ENCODE measurements at places on chromosomes 13 and 19.

DNA sequence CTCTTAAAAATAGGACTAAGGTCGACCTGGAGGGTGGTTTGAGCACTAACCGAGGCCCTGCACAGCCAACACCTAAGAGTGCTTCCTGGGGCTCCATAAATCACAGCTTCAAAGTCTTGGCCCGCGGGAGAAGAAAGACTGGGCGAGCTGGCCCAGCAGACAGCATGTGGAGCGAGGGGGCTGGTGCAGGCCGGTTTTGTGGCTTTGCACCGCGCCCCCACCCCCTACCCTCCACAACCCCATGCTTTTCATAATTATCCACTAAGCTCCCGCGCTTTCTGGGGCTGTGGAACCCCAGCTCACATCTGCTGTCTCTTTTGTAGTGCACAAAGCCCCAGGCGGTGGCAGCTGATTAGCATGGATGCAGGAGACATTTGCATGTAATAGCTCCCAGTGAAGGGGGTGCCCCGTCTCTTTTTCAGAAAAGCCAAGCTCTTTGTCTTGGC is 17.1 kb downstream of the CARM1 start:
- DNase-seq: no peak

- peak; percentile 9 for DNase-seq
Observed at GRCh38 chr13:19782049-19782726, 557 bp downstream of the PSPC1 start.

DNA sequence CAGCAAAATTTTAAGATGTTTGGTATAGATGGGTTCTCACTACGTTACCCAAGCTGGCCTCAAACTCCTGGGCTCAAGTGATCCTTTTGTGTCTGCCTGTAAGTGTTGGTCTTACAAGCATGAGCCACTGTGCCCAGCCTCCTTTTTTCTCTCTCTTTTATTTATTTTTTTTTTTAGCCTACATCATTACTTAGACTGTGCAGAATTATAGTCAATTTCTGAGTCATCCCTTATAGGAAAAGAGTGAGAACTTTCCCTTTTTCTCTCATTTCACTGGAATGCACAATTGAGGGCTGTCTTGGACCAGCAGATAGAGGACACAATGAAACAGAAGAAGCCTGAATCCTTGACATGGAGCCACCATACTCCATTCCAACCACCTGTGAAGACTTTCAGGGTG is 13.3 kb downstream of the TSKS start:
- DNase-seq: no peak

GRCh38 chr13:51349016-51349415 is 9.5 kb downstream of the SERPINE3 start:
- no peak for DNase-seq

DNA sequence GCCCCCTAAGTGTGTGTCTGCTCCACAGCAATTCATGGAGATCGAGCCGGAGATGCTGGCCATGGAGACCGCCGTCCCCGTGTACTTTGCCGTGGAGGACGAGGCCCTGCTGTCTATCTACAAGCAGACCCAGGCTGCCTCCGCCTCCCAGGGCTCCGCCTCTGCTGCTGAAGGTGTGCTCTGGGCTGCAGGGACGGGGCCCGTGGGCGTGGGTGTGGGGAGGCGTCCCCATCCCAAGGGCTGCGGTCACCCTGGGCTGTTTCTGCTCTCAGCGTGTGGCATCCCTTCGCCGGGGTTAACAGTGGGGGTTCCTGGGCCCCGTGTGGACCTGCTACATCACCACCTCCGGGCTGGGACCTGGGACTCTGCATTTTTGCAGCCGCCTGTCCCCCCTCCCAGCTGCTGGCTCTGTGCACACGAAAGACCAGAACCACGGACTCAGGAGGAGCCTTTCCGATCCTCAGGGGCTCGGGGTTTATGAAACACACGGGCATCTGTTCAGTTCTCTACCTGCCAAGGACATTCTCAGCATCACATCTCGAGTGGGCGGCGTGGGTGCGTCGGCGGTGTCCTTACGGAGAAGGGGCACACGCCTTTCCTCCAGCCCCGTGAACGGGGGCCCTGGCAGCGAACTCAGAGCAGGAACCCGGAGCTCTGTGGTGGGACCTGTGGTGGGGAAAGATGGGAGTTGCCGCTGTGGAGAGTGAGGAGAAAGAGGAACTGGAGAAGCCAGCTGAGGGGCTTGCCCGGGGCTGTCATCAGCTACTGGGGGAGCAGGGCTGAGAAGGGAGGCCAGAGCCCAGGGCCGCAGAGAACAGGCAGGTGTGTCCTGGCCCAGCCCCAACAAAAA is 7.8 kb downstream of the NCLN start:
- DNase-seq: no peak

DNA sequence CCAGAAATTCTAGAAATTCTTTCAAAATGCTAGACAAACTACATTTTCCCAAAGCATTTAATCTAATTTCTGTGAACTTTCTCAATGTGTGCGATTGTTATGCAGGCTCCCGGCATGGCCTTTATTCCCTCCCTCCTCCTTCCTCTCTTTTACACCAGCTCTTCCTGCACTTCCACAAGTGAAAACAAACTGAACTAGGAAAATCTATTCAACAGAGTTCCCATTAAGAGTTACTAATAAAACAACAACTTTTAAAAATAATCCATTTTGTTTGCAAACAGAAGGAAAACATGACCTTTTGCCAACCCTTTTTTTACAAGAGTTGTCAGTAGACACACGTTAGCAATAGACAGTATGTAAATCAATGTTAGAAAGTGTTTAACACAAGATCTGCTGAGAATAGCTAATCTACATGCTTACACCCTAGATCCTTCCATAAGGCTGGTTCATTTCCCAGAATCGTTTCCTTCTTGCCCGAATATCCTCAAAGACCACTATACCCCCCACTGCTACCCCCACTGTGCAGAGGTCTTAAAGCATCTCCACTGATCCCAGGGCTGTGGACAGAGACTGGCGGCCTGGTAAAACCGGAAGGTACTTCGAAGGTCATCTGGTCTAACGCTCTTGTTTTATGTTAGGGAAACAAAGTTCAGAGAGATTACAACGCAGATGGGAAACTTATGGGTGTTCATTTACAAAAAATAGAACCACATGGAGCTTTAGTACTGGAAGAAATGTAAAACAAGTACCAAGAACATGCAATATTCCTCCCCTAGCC is 98.0 kb downstream of the FOXO1 start:
- DNase-seq: no peak

GRCh38 chr13:31005066-31005465 is 72.6 kb downstream of the TEX26 start:
- DNase-seq: no peak

DNA sequence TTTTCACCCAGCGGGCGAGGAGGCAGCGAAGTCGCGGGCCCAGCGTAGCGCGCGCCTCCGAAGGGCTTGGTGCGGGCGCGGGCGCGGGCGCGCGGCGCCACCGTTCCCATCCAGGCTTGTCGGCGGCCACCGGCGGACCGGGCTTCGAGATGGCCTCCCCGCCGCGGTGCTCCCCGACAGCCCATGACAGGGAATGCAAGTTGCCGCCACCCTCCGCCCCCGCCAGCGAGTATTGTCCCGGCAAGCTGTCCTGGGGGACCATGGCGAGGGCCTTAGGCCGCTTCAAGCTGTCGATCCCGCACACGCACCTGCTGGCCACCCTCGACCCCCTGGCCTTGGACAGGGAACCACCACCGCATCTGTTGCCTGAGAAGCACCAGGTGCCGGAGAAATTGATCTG is at the start of gene WDR88:
Gene WDR88 (plus strand): TSS at position 94 of the 400 bp plus-strand sequence. CDS start 56 bp downstream, at position 150.
- DNase-seq: no peak

DNA sequence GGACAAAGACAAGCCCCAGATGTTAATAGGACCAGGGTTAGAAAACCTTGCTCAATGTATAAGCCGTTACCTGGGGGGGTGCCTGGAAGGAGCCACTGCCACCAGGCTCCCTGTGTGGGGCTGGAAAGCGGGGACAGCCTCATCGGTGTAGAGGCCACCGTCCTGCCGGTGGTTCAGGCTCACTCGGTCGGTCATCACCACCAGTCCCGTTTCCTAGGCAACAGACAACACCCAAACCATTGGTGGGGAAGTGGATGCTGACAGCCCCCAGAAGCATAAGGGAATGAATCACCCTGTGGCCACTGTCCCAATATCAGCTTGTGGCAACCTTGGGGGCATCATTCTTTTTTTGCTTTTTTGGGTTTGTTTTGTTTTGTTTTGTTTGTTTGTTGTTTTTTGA is 55.8 kb downstream of the CPAMD8 start:
- DNase-seq: no peak

GRCh38 chr19:10655457-10656312 is 1.5 kb downstream of the ILF3 start:
- no peak for DNase-seq

- no peak for DNase-seq
Observed at GRCh38 chr13:92547266-92547665, 679.3 kb upstream of the GPC6 start.

GRCh38 chr19:28402701-28403290 is 810.2 kb downstream of the UQCRFS1 start:
- DNase-seq: no peak

GRCh38 chr13:61766667-61767058 is 351.0 kb upstream of the PCDH20 start:
- no peak for DNase-seq

DNA sequence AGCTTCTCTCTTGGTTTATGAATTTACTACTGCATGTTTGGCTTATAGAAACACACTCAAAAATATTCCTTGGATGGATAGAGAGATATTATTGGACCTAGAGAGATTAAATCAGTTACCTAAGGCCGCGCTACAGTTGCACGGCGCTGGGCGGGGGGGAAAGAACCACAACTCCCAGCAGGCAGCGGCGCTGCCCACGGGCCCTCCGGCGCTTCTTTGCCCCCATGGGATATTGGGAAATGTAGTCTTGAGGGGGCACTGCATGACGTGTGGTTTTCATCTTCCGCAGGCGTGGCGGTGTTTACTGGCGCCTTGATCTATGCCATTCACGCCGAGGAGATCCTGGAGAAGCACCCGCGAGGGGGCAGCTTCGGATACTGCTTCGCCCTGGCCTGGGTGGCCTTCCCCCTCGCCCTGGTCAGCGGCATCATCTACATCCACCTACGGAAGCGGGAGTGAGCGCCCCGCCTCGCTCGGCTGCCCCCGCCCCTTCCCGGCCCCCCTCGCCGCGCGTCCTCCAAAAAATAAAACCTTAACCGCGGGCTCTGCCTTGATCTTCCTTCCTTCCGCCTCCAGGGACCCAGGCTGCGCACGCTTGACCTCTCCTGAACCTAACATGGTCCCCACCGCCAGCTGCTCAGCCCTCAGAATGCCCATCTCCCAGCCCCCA is 4.8 kb downstream of the EMP3 start:
- peak; percentile 66 for DNase-seq

GRCh38 chr13:110916301-110917142 is 1.7 kb upstream of the ANKRD10 start:
- DNase-seq: no peak

DNA sequence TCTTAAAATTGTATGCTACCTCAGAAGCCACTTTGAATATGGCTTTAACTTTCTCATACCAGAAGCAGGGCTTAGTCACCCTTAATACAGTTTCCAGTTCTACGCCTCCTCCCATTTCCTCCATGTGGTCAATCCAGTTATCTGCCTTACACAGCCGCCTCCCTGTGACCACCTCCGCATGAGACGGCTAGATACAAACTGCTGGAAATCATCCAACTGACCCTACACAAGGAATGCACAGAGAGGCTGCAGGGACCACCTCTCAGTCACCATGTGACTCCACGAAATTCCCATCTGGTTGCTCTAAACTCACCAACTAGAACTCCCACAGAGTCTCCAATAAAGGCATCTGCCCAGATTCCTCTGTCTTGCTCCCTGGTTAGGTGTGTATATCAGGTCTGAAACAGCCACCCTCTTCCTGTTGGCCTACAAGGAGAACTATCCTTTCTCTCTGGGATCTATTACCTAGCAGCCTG is 6.8 kb downstream of the ZNF564 start:
- DNase-seq: no peak

- no peak for DNase-seq
Observed at GRCh38 chr13:79512950-79513349, 32.0 kb downstream of the NDFIP2 start.

GRCh38 chr19:48419158-48419920 is 25.9 kb downstream of the GRIN2D start:
- DNase-seq: peak; percentile 46

GRCh38 chr13:20828539-20829364 is 55.0 kb upstream of the EEF1AKMT1 start:
- DNase-seq: no peak

- no peak for DNase-seq
Observed at GRCh38 chr13:27971236-27971645, 2.1 kb upstream of the CDX2 start.

GRCh38 chr19:2413629-2414028 is 13.8 kb downstream of the TIMM13 start:
- no peak for DNase-seq

- DNase-seq: no peak
Observed at GRCh38 chr13:27641711-27642502, 20.2 kb downstream of the POLR1D start.

GRCh38 chr13:64457976-64458375 is 2772.2 kb downstream of the PCDH9 start:
- no peak for DNase-seq

- DNase-seq: peak; percentile 57
Observed at GRCh38 chr19:36837906-36838783, at the start of gene ZNF790. ZNF790 (minus strand) TSS chr19:36838387; CDS start chr19:36825619, 12,768 bp downstream.

DNA sequence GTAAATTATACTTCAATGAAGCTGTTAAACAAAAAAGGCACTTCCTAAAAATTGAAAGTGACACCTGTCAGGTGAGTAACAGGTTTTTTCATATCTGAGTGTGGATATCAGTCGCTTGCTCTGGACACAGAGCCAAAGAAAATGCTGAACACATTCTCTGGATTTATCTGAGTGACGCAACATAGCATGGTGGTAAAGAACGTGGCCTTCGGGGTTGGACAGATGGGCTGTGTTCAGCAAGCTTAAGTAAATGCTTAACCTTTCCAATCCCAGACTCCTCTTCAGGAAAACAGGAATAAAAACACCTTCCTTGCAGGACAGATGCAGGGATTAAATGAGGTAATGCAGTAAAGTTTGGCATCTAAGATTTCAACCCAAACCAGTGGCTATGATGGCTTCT is 132.0 kb downstream of the FOXO1 start:
- DNase-seq: no peak

DNA sequence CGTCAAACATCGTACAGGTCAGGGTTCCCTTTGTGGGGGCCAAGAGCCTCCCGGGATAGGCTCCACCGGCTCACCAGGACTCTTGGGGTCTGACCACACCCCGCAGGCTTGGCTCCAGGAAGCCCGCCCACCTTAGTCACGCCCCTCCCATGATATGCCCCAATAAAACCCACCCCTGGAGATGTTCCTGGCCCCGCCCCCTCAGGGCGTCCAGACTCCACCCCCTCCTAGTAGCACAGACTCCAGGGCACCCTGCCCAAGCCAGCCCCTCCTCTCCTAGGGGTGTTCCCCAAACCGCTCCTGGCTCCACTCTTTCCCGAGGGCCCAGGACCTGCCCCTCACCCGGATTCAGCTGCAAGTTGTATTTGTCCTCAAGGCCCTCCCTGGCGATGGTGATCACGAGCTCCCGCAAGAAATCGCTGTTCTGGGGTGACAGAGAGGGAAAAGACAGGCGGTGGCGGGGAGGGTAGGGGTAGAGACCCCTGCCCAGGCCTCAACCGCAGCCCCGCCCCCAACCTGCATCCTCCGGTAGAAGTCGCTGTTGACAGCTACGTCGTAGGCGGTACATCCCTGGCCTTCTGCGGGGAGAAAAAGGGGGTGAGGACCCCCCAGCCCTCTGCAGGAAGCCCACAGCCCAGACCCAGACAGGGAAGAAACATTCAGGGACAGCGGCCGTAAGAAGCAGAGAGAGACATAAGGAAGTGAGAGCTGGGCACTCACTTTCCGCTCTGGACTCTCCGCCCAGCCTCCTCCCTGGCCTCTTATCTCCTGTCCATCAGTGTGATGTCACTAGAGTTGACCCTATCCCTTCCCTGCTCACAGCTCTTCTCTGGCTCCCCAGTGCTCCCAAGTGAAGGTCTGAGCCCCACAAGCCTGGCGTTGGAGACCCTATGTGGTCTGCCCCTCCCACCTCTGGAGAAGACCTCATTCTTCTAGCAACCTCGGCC is 3.9 kb downstream of the PIH1D1 start:
- no peak for DNase-seq
